Right ventricle myocardium superior (tissue), 1 donor: ENCODE measurements at places on chromosomes 3 and 15.

GRCh38 chr15:22930782-22931484 is 49.2 kb downstream of the CYFIP1 start:
- peak; percentile 74 for DNase-seq

GRCh38 chr3:184619369-184619768 is 57.8 kb downstream of the EPHB3 start:
- no peak for DNase-seq

DNA sequence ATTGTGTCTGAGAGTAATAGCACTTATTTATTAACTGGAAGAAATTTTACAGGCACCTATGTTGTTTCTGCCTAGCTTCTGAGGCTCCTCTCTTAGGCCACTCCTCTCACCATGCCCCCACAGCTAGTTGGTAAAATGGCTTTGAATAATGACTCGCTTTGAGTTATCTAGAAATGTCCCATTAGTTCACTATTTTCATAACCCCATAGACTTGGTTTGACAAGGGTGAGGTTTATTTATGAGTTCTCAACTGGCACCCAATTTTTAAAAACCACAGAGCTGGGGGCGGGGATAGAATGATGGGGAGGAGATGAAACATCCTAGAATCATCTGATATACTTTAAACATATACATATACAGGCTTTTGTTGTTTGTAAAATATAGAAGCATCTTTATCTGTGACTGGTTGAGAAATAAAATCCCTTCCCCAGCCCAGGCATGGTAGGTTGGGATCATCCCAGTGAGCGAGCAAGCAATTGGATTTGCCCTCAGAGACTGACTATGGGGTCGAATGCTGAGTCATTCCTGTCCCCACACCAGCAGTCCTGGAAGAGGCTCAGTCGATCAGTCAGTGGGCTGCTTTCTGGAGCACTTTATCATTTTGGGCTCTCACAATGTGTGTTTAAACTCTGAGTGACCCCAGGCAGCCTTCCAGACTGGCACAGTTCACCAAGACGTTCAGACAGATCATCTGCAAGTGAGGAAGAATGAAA is 60.2 kb upstream of the TSEN2 start:
- no peak for DNase-seq

- peak; percentile 63 for DNase-seq
Measured at GRCh38 chr3:133384331-133385027, 15.4 kb upstream of the BFSP2 start.

GRCh38 chr3:138914870-138915502 is 32.0 kb downstream of the FOXL2 start:
- no peak for DNase-seq

DNA sequence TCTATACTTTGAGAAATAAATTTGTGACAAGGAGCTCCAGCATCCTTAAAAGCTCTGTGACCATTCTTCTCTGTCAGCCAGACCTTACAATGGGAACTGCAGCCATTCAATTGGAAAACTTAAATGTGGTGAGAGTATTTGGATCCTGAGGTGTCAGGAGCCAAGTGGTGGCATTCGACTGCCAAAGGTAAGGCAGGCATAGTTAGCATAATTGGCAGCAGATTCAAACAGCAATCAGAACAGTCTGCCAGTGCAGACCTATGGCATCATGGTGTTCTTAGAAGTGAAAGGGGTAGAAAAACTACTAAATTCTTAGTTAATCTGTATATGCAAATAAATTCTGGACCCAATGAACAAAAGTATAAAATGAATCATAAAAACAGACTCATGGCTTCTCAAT is 18.2 kb upstream of the FNDC3B start:
- no peak for DNase-seq

- DNase-seq, result peak; percentile 33
Measured at GRCh38 chr3:14492948-14493881, 46.9 kb downstream of the GRIP2 start.

DNA sequence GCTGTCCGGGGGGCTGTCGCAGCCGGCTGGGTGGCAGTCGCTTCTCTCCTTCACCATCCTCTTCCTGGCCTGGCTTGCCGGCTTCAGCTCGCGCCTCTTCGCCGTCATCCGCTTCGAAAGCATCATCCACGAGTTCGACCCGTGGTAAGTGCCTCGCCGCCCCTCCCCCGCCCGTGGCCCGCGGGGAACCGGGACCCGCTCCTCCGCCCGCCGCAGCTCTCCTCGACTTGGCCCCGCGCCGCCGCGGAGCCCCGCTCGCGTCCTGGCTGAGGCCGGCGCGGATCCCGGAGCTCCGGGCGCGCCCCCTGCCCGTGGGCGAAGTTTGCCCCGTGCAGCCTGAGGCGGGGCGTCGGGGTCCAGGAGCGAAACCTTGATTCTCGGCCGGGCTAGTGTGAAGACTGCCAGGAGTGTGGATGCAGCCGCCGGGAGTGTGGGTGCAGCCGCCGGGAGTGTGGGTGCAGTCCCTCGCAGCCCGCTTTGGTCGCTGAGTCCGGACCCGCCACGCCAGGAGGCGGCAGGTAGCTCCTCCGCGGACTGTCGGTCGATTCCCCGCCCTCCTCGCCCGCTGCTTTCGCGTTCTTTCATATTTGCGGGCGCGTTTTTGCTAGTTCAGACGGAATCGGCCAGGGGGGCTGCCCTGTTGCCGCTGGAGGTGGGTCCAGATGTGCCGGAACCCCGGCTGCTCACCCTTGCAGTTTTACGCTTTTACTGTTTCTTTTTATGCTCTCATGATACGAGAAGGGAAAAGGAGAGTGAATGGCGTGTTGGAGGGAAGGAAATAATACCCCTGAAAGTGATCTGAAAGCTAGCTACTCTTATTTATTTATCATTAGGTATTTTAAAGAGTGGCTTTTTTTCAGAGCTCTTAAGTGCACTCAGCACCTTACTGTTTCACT is 692 bp downstream of the STT3B start:
- peak; percentile 69 for DNase-seq
